ENCODE measurements at places on chromosomes 7 and 10.

- no peak for DNase-seq
Measured at GRCh38 chr7:106331441-106332175, 46.8 kb upstream of the NAMPT start.

DNA sequence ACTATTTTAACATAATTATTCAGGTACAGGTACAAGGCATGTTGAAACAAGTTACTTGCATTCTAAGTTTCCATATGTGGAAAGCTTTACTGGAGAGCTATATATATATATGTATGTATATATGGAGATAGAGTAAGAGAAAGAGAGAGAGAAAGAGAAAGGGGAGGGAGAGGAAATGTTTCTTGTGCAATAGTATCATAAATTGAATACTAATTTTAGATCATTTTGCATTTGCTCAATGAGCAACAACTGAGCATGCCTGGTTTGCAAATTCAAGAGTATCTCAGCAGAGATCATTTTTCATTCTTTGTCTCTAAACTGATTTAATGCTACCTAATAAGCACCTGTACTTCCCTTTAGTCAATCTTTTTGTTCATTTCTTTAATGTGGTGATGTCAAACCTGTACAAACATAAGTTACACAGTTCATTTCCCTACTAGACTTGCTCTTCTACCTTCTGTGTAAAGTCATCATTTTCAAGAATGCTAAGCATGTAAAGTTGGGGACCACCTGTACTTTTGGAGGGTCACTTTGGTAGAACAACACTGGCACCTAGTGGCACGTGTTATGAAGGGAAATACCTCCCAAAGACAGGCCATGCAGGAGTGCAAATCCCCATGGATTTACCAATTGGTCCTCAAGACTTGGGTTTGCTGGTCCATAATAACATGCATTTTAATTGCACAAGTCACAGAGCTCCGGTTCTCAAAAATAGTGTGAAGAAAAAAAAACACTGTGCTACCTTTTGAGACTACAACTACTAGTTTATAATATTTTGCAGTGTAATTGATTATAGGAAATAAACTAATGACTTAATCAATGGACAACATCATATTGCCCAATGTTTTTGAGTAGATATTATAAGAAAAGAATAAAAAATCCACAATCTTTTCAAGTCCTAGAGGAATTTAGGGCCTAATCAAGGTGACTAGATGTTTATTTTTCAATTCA lies 431.2 kb upstream of the IGFBP3 start:
- DNase-seq: peak; percentile 68

- DNase-seq: no peak
Measured at GRCh38 chr10:132477398-132478340, 59.9 kb upstream of the INPP5A start.

DNA sequence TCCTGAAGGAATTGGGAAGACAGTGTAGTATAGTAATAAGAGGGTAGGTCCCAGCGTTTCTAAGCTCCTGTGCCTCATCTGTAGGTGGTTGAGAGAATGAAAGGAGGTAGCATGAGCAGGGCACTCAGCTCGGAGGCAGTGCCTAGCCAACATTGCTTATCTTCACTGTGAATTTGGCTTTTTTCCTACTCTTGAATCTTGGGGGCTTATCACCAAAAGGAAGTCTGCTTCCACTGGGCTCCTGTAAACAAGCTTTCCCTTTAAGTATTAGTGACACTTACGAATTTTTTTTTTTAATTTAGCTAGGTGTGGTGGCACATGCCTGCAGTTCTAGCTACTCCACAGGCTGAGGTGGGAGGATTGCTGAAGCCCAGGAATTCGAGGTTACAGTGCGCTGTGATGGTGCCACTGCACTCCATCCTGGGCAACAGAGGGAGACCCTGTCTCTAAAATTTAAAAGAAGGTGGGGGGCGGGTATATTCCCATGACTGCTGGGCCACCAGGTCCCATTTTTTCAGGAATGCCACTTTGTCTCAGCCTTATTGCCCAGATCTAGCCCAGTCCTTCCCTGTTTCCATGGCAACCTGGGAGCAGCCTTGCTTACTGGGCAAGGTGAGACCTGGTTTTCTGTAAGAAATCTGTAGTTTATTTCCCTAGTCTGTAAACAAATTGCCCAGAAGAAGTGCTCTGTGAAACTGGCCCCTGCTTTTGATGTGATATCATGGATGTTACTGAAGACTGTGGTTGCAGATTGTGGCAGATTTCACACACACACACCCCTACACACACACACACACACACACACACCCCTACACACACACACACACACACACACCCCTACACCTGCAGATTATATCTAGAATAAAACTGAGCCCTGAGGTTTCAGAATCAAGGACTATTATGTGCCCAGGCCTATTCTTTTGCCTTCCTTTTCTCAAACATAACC lies 19.4 kb downstream of the OGDH start:
- DNase-seq: no peak

DNA sequence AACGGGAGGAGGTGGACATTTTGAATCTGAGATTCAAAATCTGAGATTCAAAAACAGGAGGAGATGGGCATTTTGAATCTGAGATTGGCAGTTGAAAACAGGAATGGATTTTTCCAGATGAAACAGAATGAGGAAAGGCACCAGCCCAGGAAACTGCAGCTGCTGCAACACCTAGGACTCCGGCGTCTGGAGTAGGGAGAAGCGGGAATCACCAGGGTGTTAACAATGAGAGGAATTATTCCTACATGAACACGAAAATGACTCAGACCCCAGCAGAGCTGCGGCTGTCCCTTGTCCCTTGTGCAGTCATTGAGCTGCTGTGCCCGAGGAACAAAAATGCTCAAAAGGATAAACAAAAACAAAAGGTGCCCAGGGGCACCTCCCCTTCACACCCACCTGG lies 59.9 kb upstream of the KAT6B start:
- no peak for DNase-seq

GRCh38 chr7:30989008-30989823 lies 25.5 kb downstream of the GHRHR start:
- no peak for DNase-seq

DNA sequence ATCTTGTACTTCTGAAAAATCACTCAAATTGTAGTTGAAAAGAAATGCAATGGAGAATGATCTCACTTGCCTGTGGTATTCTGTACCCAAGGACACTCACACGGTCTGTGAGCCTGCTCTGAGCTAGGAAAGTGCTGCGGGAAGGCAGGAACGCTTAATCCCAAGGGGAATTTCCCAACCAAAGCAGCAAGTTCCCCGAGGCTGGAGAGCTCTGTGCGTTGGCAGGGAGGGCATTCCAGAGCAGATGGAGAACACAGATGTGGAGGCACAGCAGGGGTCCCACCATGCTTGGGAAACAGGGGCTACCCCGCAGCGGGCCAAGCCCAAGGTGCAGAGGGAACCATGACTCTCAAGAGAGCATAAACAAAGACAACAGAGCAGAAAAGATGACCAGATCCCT lies 13.6 kb downstream of the SVIL start:
- peak; percentile 99 for DNase-seq

- no peak for DNase-seq
Measured at GRCh38 chr10:132805599-132805998, 19.7 kb upstream of the NKX6-2 start.

DNA sequence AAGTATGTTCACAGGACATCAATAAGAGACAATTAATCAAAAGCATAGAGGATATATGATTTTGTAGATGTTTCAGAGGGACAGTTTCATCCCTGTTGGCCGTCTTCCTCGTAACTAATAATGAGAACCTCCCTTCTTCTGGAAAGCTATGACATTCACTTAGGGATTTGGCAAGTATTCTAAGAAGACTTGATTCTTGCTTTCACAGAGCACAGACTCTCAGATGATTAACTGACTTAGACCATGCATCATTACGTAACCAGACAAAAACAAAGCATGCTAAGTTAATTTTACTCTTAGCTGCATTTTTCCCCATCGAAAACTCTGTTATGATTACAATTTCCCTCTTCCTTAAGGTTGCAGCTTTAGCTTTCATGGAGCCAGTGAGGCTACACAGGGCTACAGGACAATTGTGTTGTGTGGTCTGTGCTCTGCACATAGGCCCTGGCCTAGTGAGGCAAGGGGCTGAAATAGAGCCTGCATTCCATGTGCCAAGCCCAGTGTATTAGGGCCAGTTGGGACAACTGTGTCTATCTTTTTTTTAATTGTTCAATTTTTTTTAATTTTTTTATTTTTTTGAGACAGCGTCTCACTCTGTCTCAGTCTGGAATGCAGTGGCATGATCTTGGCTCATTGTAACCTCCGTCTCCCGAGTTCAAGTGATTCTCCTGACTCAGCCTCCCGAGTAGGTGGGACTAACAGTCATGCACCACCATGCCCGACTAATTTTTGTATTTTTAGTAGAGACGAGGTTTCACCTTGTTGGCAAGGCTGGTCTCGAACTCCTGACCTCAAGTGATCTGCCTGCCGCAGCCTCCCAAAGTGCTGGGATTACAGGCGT lies 105.3 kb downstream of the PLXDC2 start:
- peak; percentile 92 for DNase-seq

- DNase-seq: peak; percentile 17
Measured at GRCh38 chr10:5165738-5166137, 19.2 kb downstream of the AKR1C8 start.

DNA sequence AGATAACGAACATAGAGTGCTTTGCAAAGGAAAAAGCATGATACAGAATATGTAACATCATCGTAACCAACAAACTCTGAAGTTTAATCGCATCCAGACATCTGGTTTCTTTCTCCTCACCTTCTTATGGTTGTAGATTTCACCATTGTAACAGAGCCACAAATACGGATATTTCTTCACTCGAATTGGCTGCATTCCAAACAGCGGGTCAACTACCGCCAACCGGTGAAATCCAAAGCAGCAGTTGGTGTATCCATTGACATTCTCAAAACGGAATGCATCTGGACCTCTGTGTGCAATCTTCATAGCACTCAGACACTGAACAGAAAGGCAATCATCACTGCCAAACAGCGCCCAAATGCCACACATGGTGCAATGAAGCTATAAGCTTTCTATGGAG lies 3.4 kb downstream of the ASNS start:
- no peak for DNase-seq

DNA sequence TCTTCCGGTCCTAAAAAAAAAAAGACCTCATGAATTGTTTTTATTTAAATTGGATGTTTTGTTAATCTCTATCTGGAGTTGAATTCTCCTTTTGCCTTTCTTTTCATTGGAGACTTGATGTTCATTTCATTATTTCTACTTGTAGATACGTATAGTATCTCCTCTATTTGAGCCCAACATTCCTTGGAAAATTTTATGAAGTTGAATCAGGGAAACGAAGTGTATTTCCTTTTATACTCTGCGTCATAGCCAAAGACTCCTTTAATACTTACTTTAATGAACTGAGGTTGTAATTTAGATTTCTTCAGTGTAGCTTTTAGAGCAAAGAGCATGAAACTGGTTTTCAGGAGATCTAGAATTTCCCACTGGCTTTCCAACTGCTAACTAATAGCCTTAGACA lies 132.4 kb downstream of the KIAA1217 start:
- no peak for DNase-seq

DNA sequence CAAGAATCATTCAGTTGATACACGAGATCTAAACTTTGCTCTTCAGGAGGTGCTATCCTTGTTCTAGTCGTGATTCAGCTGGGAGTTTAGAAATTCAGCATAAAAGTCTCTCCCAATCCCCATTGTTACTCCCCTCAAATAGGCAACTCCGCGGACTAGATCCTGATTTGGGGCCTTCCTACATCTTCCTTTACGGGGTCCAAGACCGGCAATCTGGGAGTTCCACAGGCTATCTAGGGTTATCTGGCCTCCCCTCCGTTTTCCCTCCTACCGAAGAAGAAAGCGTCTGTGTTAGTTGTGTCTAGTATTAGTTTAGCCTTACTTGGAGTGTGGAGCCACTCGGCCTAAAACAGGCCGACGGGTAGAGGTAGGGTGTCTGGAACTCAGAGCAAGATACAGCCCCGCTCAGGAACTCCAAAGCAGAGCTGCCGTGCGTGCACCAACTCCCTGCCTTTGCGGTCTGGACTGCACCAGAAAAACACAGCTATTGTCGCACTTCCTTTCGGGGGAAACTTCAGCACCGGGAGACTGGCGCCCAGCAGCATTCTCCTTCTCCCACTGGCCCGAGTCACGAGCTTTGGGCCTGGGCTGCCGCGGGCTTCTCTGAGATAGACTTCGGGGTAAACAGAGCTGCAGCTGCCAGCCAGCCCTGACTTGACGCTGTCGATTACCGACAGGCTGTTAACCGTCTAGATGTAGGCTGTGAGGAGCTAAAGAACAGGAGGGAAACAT lies 1.5 kb upstream of the DLX5 start:
- no peak for DNase-seq

DNA sequence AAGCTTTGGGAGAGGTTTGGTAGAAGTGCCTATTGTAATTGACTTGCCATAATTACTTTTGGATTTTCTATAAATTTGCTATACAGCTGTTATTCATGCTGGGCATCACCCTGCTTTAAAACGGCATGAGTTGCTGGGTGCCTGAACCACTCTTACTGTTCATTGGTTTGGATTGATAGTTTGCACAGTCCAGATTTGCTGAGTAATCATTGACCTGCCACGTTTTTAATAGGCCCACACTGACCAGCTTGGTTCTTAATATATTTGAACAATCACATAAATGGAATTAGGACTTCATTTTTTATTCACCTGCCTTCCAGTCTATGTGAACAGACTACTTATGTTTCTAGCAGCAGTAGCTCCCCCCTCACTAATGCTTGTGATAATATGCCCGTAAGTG lies 630.8 kb downstream of the SDK1 start:
- no peak for DNase-seq

- DNase-seq: no peak
Measured at GRCh38 chr7:75856536-75856935, 22.3 kb upstream of the RHBDD2 start.

DNA sequence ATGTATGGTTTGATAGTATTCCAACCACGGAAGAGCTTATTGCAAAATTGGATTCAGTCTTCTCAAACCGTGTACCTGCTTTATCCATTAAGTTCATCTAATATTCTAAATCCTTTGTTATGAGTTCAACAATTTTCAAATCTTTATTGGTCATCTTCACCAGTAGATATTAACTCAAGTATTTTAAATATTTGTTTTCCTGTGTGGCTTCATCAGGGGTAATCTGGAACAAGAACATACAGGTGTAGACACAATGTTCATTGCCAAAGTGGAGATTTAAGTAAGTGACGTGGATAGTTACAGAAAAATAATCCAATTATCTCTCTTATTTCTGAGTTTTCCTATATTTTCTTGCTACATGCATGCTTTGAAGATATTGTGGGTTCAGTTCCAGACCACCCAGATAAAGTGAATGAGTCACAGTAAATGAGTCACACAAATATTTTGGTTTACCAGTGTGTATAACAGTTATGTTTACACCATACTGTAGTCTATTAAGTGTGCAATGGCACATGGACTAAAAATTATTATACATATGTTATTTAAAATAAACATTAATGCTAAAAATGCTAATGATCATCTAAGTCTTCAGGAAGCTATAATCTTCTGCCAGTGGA lies 429.0 kb upstream of the POT1 start:
- DNase-seq: no peak

GRCh38 chr10:5975641-5976473 lies 1.5 kb downstream of the IL15RA start:
- peak; percentile 11 for DNase-seq

DNA sequence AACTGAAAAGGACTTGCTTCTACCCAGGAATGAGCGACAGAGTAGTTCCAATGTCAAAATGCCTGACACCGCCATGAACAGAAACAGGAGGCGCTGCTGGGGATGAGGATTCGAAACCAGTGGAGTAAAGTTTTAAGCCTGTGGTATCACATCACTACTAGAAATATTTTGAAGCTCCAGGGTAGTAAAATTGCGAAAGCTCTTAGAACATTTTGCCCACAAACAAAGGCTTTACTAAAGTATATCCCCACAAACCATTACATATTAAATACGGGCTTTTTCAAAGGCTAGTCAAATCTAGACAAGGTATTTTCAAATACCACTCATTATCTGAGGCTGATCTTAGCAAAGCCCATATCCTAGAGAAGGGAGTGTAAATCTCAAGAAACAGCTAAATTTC lies 2.4 kb downstream of the PRDX3 start:
- peak; percentile 92 for DNase-seq

Data from amniotic epithelial cell (primary cell).